ENCODE measurements at places on chromosomes 4 and X.

DNA sequence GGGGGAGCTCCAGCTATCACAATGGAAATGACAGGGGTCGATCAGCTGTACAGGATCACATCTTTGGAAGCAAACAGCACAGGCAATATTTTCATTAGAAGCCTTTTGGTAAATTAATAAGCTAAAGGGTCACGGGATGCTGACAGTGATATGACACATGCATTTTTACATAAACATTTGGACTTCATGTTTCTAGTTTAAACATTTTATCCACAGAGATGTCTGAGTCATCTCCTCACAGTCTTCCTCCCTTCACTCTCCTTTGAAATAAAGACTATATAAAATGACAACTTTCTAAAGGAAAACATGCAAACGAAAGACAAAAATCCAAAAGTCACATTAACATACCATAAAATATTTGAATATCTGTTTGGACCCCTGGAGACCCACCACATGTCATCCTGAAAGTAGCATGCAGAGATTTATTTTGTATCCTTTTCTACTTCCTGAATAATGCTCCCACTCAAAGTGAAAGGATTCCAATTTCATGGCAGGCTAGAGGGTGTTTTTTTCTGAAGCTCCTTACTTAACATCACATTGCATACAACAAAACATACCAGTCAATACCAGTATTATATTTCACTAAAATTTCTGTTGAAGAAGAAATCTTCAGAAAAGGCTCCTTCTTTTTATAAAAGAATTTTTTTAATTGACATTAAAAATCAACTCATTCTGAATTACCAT is 200.1 kb upstream of the PPARGC1A start:
- DNase-seq, result no peak

- DNase-seq, result no peak
Observed at GRCh38 chr4:105060628-105061027, 86.0 kb upstream of the TET2 start.

DNA sequence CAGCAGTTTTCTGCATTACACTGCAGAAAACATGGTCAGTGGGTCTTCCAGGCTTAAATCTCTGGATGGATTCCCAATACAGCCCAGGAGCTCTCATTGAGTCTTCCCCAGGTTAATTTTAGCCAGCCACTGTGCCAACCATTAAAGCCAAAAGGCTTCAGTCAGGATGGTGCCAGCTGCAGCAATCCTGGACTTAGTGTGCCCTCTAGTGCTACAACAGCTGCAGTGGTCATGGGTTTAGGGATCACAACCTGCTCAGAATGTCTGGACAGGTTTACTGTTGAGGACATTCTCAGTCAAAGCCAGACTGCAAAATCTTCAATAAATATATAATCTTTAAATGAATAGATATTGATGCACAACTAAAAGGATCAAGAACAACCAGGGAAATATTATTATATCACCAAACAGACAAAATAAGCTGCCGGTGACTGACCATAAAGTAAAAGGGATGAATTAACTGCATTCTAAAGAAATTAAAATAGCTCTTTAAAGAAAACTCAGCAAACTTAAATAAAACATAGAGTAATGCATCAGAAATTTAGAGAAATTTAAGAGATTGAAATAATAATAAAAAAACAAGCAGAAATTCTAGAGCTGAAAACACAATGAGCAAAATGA is 639.9 kb downstream of the SPOCK3 start:
- DNase-seq, result no peak

DNA sequence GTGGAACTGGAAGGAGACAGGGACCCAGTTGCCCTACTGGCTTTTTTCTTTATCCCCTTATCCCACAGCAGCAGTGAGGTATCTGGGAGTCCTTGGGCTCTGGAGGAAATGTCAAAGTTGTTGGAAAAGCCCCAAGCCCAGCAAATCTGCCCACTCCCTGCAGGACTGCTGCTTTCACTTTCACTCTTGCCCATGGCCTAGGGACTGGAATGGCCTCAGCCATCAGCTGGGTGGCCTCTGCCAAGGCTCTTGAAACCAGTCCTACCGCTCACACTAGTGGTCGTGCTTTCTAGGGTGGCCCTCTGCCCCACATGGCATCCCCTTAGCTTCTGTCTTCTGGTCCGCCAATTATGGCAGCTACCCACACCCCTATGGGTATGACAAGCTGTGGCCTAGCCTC is 9.7 kb upstream of the RHOXF1 start:
- no peak for DNase-seq

DNA sequence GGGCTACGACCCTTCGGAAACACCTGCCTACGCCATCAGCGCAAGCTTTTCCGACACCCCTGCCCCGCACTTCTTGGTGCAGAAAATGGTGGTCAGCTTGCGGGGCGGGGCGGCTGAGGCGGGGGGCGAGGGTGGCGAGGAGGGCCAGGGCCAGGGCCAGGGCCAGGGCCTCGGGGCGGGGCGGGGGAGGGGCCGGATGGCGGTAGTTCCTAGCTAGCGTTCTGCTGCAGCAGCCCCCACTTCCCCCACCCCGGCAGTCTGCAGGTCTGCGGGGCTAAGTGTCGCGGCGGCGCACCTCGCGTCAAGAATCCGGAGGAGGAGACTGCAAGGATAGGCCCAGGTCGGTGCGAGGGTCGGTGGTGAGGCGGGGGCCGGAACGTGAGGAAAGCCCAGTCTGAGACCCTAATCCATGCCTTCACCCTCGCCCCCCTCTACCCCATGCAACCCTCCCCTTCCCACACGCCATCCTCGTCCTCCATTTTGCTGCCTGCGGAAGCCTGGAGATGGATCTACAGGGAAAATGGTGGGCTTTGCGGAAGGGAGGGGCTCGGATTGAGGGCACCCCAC is 600 bp downstream of the BEX4 start:
- no peak for DNase-seq

DNA sequence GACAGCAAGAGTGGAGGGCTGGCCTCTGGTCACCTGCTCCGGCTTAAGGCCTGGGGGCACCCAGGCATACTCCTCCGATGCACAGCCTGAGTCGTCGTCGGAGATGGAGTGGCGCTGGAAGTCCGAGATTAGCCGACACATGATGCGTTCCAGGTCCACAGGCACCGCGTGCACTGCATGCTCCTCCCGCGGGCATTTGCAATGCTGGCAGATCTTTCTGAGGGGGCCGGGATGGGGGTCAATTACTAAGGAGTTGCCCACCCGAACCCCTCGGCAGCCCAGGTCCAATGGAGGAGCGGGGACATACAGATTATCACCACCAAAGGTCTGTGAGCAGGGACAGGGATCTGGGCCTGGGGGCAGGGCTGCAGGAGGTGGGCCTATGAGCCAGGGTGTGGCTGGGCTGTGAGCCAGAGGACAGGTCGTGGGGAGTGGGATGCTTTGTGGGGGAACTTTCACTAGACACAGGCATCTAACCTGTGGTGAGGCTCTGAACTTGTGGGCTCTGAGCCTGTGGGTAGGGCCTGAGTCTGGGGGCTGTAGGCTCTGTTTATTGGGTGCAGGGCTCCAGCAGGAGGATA is 2.4 kb downstream of the PRICKLE3 start:
- DNase-seq, result no peak

DNA sequence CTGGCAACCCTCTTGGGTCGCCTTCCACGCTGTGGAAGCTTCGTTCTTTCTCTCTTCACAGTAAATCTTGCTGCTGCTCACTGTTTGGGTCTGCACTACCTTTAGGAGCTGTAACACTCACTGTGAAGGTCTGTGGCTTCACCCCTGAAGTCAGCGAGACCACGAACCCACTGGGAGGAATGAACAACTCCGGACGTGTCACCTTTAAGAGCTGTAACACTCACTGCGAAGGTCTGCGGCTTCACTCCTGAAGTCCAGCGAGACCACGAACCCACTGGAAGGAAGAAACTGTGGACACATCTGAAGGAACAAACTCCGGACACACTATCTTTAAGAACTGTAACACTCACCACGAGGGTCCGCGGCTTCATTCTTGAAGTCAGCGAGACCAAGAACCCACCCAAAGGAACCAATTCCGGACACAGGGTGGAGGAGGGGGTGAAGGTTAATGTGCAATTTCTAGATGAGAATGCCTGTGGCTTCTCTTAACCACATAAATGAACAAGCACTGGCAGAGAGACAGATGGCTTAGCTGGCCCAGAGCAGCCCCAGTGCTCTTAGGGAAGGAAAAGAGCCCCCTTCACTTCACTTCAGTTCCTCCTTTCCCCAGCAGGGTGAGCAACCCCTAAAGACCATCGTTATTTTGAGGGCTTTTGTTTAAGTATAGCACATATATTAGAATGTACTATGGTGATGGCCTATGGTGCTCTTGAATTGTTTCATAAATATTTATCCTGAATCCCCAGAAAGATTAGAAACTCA is 73.0 kb downstream of the LUZP4 start:
- no peak for DNase-seq

DNA sequence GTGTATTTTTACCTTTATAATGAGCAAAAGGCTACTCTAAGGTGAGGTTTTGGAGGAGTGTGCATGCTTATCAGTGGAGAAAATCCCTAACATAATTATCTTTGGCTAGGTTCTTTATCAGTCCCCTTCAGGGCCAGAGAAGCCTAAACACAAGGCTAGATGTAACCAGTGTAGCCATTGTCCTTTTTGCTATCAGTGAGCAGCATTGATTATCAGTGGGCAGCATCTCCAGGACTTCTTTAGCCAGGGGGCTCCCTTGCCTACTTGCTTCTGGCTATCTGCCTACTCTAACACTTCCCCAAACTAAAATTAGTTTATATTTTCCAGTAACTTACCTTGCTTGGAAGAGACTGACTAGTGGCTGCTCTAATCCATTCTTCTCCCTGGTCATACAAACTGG is 595.6 kb downstream of the TRAM1L1 start:
- DNase-seq, result no peak

DNA sequence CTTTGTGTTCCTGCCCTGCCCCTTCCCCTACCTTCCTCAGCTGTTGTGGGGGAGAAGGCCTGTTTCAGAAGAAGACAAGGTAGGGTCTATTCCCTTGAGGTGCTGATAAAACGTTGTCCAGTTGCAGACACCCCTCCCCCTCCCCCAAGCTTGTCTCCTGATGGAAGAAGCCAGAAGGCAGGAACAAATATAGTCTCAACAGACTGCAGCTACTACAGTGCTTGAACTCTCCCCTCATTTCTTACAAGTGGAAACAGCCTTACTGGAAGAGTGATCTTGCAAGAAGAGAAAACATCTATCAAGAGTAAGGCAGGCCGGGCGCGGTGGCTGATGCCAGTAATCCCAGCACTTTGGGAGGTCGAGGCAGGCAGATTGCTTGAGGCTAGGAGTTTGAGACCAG is 11.0 kb upstream of the MAP7D3 start:
- no peak for DNase-seq

- DNase-seq, result no peak
Observed at GRCh38 chrX:136827026-136827425, 46.3 kb upstream of the ARHGEF6 start.

DNA sequence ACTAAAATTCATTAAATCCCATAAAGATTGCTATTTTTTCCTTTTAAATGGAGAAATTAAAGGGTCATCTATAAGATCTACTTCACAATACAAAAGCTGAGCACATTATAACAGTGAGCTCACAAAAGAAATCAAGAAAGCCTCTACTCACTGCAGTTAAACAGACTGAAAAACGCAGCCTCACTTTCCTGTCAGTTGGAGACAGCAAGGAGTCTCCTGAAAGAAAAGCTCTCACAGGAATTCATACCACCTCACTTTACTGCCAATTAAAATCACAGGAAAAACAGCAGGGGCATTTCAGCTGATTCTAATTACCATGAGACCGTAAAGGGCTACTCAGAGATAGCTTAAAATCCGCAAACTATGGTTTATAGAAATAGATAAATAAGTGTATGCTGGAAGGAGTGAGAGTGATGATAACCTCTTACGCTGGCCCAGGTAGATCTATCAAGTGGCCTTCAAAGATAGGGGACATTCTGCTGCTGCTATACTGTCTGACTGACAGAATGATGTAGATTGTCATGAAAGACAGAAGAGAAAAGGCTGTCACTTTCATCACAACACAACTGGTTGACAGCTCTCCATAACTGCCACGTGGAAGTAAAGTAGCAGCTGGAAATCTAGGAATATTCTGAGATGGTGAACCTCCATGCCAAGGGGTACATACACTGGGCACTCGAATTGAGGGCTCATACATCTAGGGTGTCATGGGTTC is 1333.7 kb upstream of the DIAPH2 start:
- DNase-seq, result no peak

DNA sequence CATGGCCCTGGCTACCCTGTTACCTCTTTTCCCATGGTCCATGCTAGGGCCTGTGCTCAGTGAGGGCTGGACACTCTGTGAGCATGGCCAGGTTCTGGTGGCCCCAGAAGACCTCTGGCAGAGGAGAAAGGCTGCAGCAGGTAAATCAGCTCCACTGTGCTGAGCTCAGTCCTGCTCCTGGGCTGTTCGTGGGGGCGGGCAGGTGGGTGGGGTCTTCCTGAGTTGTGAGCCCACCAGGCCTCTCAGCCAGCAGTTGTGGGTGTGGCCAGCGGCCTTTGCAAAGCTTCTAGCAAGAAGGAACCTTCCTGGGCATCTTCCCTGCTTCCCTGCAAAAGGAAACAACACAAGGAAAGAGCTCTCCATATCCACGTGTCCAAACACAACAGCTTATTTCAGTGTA is 85.3 kb upstream of the STX18 start:
- DNase-seq, result no peak

- DNase-seq, result no peak
Observed at GRCh38 chr4:145034727-145035211, 63.2 kb downstream of the ANAPC10 start.

DNA sequence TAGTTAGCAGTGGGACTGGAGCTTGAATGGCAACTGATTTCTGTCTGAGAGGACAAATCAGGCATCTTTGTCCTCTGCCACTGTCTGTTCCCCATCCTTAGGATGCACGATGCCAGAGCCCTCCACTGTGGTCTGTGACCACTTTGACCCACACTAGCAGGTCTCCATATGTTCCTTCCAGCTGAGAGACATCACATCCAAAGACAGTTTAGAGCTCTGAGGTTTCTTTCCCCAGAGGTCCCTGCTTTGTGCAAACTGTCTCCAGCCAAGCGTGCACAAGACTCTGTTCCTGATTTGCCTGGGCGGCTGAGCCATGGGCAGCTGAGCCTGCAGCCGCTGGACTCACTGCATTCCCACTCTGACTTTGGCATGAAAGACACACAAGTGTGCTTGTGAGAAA is 98.0 kb downstream of the PTTG2 start:
- no peak for DNase-seq

DNA sequence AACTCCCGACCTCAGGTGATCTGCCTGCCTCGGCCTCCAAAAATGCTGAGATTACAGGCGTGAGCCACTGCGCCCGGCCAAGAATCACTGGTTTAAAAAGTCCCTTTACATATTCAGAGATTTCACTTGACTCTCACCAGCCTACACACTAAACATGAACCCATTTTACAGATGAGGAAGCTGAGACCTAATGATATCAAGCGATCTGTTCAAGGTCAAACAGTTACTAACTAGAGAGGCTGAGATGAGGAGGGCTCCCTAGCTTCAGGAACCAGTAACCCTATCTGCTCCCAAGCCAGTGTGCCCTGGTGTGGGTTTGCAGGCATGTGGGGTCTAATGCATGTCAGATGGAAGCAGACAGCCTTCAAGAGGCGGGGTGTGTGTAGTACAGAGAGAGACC is 59.6 kb upstream of the AFAP1 start:
- DNase-seq, result no peak

- no peak for DNase-seq
Observed at GRCh38 chr4:184968784-184969201, 49.5 kb upstream of the HELT start.

All from stimulated activated effector memory CD8-positive, alpha-beta T cell treated with anti-CD3 and anti-CD28 coated beads, Interleukin-12 subunit alpha, Interleukin-12 subunit beta, amount 100 ng/mL, for 72 hours (primary cell).